ENCODE measurements at places on chromosomes 2 and 18. TPM values are rescaled to one million over a fixed set of nuclear protein-coding genes. Genes with fewer than 3 reads are reported as not detected.

EMILIN2 gene
- total RNA-seq = 55.3 TPM

FABP1 gene
- not detected for total RNA-seq

FBLN7 gene
- 6.1 TPM for total RNA-seq

CNRIP1 gene
- 40.6 TPM for total RNA-seq

DAW1 gene
- total RNA-seq = not detected

PID1 gene
- total RNA-seq = 26.4 TPM

VWC2L gene
- 0.21 TPM for total RNA-seq
